Activated naive CD8-positive, alpha-beta T cell treated with anti-CD3 and anti-CD28 coated beads, Interleukin-2, amount 10 ng/mL, durations not matched to agents 7 days and 5 days (primary cell): ENCODE measurements at places on chromosomes 4 and X. TPM values are rescaled to one million over a fixed set of nuclear protein-coding genes. Genes with fewer than 3 reads are reported as not detected.

The SOX3 gene
- total RNA-seq = not detected

The ATRX gene
- 96.1 TPM for total RNA-seq

The TMEM144 gene
- 0.14 TPM for total RNA-seq

The MXRA5 gene
- not detected for total RNA-seq

The NXF2B gene
- not detected for total RNA-seq

The MAGEE1 gene
- total RNA-seq = 7.5 TPM

The LRRC66 gene
- 0.25 TPM for total RNA-seq

The PCDH19 gene
- not detected for total RNA-seq

The FAM120C gene
- 12.9 TPM for total RNA-seq

The TTC29 gene
- not detected for total RNA-seq

DNA sequence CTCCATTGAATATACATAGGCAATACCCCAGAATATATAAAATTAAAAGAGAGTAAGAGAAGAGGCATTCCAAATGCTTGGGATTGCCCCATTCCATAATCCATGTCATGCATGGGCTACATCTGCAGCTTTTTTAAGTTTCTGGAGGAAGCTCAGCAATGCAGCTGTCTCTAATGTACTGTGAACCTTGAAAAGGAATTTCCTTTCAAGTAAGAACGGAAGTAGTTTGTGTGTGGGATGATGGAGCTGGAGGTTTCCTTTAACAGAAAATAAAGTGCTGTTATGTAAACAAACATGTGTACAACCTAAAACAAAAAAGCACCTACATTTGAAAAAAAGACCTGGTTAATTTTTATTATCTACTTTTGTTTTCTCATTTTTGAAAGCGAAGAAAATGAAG is 303.5 kb downstream of the BMPR1B start:
- DNase-seq = no peak

GRCh38 chr4:137597752-137598430 is 65.6 kb upstream of the PCDH18 start:
- no peak for DNase-seq

- no peak for DNase-seq
Observed at GRCh38 chr4:184978211-184978610, 40.1 kb upstream of the HELT start.

- DNase-seq = no peak
Observed at GRCh38 chrX:130467936-130468335, 66.1 kb downstream of the RBMX2 start.

DNA sequence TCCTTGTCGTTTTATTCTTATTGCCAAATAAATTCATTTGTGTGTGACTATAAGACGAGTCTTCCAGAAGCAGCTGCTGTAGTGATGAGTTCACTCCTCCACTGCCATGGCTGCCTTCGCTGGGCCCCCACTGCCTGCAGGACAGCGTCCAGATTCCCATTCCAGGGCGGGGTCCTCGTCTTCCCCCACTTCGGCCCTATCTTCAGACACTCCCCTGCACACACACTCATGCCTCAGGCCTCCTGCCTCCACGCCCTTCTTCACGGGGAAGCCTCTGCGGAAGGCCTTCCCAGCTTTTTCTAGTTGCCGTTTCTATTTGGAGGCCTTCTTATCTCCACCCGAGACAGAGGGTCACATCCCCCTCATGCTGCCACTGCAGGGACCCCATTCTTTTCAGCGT is 80.4 kb downstream of the SHROOM2 start:
- DNase-seq = no peak

DNA sequence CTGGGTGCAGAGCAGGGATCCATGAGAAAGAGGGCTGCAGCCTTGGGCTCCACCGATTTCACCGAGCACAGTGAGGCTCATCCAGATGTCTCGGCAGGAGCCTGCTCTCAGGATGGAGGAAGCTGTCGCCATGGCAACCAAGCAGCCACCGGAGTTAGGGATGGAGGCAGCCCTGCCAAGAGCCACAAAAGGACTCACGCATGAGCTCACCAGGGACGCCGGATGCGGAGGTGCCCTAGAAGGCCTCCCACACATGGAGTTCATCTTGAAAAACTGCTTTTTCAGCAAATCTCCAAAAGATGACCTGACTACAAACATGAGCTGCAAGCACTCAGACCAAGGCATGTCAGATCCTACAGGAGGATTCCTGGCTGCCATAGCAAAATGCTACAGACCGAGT is 90.7 kb downstream of the WFS1 start:
- no peak for DNase-seq

GRCh38 chrX:74492720-74493201 is 71.5 kb downstream of the SLC16A2 start:
- no peak for DNase-seq

DNA sequence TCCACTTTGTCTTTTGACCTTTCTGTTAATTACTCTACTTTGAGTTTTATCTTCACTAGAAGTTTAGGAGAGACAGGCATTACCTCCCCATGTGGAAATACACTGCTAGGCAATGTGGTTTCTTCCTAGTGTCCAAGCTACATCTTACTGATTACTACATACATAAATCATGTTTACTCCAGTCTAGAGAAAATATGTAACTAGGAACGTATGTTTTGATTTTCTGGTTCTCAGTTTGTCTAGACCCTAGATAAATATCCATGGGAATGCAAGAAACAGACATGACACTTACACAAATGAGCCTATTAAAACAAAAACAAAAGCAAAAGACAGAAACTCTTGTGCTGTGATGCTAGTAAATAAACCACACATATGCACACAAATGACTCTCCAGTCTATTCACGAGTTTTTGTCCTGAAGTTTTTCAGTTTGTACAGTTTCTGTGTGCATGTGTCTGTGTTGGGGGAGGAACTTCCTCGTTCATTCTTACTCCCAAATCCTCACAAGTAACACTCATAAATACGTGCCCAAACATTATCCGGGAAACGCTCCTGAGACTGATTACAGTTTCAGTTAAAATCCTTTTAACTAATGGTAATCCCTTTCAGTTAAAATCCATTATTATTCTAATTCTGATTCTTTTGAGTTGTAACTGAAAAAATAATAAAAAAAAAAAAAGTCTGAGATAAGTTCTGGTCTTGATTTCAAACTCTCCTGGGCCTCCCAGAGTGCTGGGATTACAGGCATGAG is 283.5 kb upstream of the FTHL17 start:
- no peak for DNase-seq

- peak; percentile 28 for DNase-seq
Observed at GRCh38 chrX:111095974-111096895, at the start of gene PAK3. PAK3 (plus strand) TSS chrX:111096191; CDS start chrX:111123104, 26,913 bp downstream.

- no peak for DNase-seq
Observed at GRCh38 chr4:87956501-87956900, 19.0 kb upstream of the SPP1 start.

DNA sequence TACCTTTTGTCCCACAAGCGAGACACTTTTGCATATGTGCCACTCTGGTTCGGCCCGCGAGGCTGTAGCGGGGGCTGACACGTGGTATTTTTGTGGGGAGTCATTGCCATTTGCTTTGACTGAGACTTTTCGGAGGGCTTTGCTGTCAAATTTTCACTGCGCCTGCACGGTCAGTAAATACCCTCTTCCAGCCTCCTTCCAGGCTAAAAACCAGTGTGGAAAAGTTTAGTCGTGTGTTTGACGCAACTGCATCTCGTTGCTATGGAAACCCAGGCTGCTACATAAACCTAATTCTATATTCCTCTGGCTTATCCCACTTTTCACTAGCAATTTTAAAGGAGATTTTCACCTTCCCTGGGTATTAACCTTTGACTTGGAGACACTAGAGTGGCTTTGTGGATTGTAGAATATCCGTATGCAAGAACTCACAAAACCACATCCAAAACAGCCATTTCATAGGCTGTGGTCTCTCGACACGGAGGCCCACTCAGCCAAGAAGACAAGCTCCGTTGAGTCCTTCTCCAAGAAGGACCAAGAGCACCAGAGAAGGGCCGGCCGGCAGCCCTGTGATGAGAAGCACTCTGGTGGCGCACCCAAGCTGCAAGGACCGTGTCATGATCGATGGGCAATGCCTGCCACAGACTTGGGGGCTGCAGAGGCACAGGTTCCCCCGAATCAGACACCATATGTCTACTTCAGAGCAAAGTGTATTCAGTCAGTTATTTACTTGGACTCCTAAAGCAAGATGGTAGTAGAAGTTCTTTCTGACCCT is 38.4 kb upstream of the ENPP6 start:
- no peak for DNase-seq

DNA sequence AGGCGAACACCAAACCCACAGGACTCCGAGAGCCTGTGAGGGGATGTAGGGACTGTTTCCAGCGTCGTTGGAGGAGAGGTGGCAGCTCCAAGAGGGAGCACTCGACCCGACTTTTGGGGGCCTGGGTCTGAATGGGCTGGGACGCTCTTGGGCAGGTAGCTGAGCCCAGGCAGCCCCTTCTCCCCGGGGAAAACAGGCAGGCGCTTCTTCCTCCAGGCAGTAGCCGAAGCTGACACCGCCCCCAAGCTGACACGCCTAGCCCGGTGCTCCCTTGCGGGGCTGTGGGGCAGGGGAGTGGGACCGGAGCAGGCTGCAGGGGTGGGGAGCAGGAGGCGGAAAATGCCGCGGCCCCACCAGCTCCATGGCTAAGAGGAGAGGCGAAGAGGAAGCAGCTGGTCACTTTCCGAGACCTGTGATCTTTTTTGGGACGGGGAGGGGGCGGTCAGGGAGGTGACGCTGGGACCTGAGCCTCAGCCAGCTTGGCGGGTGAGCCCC is 4.2 kb downstream of the NKX1-1 start:
- peak; percentile 25 for DNase-seq

- no peak for DNase-seq
Observed at GRCh38 chr4:183636503-183636902, 22.5 kb downstream of the RWDD4 start.

- DNase-seq = no peak
Observed at GRCh38 chr4:25913056-25913850, 767 bp upstream of the SMIM20 start.

DNA sequence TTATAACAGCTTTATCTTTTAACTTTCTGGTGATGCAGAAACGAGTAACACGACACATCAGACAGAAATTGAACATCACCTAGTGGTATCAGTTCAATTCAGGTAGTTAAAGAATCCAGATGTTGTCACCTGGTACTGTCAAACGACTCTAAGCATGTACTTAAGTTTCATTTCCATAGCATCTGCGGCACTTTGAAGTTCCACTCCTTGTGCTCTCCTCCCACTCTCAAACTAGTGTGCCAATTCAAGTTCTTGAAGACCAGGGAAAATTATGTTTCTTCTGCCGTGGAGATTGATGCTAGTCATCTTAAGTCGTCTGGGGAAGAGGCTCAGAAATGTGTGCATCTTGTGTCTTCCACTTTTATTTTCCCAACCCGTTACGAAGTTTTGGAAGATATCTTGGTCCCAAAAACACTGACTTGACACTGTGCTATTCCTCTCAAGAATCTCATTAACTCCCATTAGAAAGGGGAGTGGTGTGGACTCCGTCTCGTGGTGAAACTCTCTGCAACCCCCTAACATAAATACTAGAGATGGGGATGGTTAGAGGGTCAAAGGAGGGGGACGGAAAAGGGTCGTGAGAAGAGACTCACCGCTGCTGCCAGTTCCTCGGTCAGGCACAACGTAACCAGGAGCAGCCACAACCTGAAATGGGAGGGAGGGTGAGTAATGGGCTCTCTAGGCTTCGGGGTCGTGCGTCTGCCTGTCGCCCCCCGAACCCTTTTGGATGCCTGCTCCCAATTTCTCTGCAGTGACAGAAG is 693 bp downstream of the COL4A6 start:
- DNase-seq = no peak

DNA sequence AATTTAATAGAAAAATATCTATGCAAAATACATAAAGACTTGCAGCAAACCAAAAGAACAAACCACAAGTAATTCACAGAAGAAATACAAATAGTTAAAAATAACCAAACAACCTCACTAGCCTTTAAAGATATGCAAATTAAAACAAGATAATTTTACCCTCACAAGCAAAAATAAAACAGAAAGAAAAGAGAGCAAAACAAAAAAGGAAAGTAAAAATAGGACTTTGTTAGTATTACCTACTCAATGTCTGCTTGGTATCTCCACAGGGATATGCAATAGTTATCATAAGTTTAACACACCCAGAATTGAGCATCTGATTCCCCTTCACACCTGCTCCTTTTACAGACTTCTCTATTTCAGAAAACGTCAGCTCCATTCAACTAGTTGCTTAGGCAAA is 737.5 kb upstream of the MAGEB2 start:
- DNase-seq = no peak

GRCh38 chrX:138020941-138021340 is 455.0 kb downstream of the ZIC3 start:
- DNase-seq = no peak

- no peak for DNase-seq
Observed at GRCh38 chr4:64781737-64782326, 372.6 kb upstream of the TECRL start.

- DNase-seq = no peak
Observed at GRCh38 chr4:28744066-28744465, 1883.4 kb downstream of the STIM2 start.

DNA sequence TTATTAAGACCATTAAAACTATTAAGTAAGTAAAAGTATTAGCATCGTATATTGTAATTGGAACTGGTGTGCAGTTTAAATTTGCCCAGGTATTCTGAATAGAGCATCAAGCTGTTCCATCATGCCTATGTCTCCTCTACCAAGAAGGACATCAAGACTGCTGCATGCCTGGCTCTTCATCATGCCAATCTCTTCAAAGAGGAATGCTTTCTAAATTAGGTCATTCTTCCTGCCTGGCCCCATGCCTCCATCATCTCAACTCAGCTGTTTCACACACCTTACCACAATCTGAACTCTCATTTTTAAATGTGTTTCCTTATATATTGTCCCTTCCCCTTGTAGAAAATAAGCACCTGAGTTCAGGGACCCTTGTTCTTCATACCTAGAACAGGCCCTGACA is 270.5 kb upstream of the PPARGC1A start:
- DNase-seq = no peak

DNA sequence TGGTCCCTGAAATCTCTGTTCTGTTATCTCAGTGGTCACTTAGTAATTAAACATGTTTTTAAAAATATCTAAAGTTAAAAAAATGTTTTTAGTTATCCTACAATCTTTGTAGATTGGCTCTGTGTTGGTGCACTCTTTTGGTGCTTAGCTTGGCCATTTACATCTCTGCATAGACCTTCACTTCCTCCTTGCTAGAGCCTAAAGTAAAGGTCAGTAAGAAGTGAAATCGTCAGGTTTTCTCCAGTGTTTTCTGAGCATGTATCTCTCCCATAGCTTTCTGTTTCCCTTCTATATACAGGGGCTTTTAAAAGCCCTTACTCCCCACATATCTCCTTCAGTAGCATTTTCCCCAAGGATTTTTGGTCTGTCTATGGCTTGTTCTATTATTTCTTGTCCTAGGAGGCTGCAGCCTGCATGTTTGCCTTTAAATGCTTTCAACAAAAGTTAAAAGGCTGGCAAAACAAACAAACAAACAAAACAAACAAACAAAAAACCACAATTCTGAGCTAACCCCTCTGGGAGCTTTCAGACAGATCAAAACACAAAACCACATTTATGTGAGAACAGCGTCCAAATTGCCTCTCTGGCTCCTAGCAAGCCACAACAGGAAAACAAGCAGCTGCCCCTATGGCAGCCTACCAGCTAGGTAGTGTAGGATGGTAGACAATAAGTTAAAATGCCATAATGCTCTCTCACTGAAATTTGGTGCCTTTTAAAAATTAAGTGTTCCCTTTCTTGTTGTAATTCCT is 27.3 kb upstream of the GPRASP2 start:
- no peak for DNase-seq

GRCh38 chr4:103591841-103592240 is 127.9 kb downstream of the TACR3 start:
- no peak for DNase-seq
